Forelimb muscle (tissue), 1 donor: ENCODE measurements at places on chromosomes 13 and 19. TPM values are rescaled to one million over a fixed set of nuclear protein-coding genes. Genes with fewer than 3 reads are reported as not detected.

GRCh38 chr19:39731685-39732084 is 6.1 kb downstream of the CLC start:
- no peak for DNase-seq

DNA sequence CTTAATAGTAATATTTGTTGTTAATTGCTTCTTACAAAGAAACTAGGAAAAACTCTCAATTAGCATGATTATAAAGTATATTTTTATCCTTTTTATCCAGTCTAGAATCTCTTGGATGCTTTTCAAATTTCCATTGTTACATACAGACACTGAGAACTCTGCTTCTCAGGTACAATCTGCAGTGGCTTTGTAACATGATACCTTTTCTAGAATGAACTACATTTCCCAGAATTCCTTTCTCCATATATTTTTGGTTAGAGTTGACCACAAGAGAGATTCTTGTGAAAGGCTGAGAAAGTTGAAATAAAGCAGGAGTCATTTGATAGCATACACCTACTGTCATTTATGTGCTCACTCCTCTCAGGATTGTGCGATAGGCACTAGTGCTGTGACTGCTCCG is 148.6 kb downstream of the SLITRK6 start:
- no peak for DNase-seq

Gene NUDT15
- 11.7 TPM for polyA plus RNA-seq

DNA sequence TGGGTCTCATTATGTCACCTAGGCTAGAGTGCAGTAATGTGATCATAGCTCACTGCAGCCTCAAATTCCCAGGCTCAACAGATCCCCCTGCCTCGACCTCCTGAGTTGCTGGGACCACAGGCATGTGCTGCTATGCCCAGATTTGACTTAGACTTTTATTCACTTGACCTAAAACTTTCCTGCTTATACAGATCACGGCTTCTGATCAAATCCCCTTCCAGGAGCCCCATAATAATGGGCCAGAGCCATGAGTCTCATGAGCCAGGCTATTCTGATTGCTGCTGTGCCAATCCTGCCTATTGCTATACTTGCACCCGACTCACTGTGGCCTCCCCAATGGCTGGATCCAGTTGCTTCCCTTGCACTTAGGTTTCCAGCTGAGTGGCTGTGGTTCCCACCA is 42.0 kb downstream of the C1QTNF9 start:
- DNase-seq = no peak

Gene ELAVL3
- 0.04 TPM for polyA plus RNA-seq

- no peak for DNase-seq
These were observed 467.8 kb upstream of the ARGLU1 start for GRCh38 chr13:107035778-107036177.

Gene KLF5
- polyA plus RNA-seq = 27.8 TPM
